ENCODE measurements at places on chromosomes 4 and X.
A peak's percentile ranks its signal among the peaks of the same experiment; 100 is the strongest.

- no peak for DNase-seq
Observed at GRCh38 chr4:74794382-74795010, at the start of gene BTC. Gene BTC, minus strand, starts transcription at chr4:74794523. Its CDS starts 198 bp downstream, at chr4:74794325.

GRCh38 chrX:15165832-15166231, 104.1 kb downstream of the ASB9 start:
- DNase-seq, result no peak

DNA sequence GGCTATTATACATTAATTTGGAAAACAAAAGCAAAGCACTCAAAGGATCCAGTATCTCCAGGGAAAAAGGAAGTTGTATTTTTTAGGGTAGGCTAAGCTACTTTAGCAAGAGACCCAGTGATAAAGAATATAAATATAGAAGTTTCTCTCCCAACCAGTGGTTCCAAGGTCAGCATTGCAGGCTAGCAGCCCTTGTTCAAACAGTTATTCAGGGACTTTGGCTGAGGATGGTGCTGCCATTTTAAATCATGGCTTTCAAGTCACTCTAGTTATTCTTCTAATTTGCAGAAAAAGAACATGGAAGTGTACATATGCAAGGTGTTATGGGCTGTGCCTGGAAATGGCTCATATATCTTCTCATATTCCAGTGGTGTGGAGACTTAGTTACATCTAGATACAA, 9.3 kb downstream of the SCOC start:
- no peak for DNase-seq

- DNase-seq, result no peak
Observed at GRCh38 chrX:19563746-19564145, 48.4 kb upstream of the MAP3K15 start.

GRCh38 chr4:185468999-185469398, 2.5 kb downstream of the CCDC110 start:
- no peak for DNase-seq

DNA sequence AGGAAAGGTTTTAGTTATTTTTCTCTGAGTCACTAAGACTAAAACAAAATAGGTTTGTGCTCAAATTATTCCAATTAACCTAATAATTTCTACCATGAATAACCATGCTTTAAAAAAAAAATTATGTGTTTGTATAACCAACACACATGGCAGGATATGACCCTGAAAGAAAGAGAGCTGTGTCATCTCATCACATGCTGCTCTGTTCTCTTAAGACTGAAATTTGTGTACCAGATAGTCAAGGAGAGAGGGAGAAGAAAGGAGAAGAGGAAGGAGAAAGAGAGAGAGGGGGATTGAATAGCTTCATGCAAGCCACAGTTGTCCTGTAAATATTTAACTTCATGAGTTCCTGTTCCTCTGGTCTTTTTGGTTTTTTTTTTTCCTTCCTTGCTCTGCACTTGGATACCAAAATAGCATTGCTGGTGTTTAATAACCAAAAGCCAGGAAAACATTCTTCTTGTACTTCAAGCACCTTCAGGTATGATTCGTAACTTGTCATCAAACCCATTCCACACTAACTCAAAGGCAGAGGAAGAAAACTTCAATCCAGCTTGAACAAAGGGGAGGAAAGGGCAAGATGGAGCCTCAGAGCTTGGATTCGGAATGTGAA, 6.4 kb upstream of the PROM1 start:
- no peak for DNase-seq

- no peak for DNase-seq
Observed at GRCh38 chr4:17884063-17884462, 73.3 kb downstream of the NCAPG start.

GRCh38 chrX:53128097-53128749, 34.3 kb downstream of the KANTR start:
- DNase-seq, result no peak

GRCh38 chrX:149630681-149631233, 835 bp downstream of the TMEM185A start:
- DNase-seq, result no peak

- DNase-seq, result no peak
Observed at GRCh38 chr4:122731676-122732075, 828 bp upstream of the BBS12 start.

DNA sequence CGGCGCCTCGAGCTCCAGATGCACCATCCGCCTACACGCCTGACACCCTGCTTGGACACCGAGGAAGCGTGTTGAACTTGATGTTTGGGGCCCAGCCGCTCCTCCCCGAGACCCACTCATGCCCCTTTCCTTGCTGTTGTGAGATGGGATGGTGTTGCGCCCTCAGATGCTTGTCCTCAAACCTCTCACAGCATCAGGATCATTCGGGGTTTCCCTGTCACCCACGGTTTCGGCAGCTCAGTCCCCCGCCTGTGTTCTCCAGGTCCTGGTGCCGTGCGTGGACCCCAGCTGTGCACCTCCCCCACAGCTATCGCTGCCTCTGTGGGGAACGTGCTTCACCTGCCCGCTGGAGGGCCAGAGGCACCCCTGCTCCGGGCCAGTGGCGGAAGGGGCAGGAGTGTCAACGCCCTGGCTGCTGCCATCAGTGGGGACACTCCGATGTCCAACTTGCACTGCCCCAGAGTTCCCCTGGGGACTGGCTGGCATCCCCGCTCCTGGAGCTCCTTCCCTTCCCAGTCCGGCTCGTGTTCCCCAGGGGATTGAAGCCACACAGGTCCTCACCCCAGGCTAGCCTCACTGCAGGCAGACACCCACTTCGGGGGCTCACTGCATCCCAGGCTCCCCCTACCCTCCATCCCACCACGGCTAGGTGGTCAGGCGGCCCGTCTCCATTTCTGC, 82.3 kb upstream of the ADRA2C start:
- no peak for DNase-seq

DNA sequence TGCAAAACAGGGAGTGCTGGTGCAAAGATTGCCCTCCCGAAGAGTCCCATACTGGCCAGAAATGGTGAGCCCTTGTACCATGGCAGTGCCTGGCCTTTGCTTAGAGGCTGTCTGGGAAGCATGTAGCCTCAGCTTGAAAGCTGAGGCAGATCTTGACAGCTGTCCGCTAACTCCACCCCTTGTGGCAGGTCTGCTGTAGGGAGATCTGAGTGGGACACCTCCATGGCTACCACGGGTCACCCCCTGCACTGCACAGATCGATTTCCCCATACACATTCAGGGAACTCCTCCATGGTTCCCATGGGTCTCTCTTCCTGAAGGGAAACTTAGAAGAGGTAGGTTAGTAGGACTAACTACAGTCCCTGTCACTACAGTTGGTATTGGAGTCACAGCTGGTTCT, 6.1 kb upstream of the ACOT9 start:
- no peak for DNase-seq

GRCh38 chr4:10395971-10396580, 61.1 kb downstream of the ZNF518B start:
- DNase-seq, result no peak

GRCh38 chr4:33395731-33396485, 2675.7 kb downstream of the PCDH7 start:
- no peak for DNase-seq

- DNase-seq, result peak; percentile 20
Observed at GRCh38 chr4:112702892-112703291, 65.9 kb downstream of the LARP7 start.

DNA sequence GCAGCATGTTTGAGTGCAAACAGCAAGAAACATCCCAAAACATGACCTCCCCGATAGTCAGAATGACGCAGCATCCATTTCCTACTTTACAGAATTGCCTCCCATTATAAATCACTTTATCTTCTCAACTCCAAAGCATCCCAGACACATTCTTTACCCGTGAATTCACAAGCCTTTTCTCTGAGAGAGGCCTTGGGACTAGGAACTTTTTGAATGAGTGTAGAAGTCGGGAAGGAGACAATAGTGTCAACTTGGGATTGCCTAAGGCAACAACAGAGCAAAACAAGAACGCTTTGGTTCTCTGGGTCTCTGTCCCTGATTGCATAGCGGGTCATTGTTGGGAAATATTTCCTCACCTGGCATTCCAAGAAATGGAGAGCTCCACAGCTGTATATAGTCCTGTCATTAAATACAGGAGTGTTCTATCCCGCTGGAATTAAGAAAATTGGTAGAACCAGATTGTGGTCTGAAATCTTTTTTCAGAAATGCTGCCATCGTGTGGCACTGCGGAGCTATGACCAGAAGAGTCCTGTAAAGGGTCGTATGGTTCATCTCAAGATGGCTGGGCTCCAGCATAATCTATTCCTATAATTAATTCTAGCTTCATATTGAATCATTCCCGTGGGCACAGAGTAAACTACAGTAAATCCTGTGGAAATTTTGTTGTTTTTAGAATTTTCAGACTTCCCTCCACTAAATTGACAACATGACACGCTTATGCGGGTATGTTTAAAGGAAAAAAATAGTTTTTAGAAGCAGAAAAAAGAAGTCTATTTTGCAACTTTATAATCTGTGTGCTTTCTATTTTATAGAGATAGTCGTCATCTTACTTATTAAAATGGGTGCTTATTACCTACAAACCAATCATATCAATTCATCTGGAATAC, 2.0 kb upstream of the SPP1 start:
- DNase-seq, result peak; percentile 59

DNA sequence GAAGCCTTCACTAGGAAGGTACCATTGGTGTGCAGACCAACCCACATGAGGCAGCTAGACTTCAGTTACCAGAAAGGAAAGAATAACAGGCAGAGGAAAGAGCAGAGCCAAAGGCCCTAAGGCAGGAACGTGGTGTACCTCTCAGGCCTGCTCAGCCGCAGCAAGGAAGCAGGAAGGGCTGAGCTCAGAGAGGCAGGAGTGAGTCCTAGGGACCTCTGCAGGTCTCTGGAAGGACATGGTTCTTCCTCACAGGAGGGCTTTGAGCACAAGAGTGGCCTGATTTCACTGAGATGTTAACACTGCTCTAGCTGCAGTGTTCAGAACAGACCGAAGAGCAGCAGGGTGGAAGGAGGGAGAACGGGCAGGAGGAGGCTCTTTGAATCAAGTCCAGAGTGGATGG, 124.6 kb downstream of the DCHS2 start:
- DNase-seq, result no peak

- no peak for DNase-seq
Observed at GRCh38 chrX:151563449-151563848, at the start of gene PASD1. Gene PASD1, plus strand, starts transcription at chrX:151563675. Its CDS starts 37,879 bp downstream, at chrX:151601554.

DNA sequence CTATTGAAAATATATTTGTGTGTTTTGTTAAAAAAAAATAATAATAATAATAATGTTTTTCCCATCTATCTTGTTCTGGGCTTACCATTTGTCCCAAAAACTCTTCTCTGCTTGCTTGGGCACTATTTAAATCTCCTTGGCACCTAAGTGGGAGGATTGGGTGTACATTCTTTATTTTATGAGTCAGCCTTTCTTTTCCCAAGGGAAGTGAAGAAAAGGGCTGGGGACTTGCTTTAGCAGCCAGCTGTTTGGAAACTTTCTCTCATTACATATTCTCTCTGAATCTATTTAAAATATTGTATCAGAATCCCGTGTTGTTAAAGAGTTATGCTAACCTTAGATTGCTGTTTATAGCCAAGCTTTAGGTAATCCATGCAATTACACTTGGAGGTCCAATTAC, 2332.4 kb downstream of the ARAP2 start:
- DNase-seq, result no peak

GRCh38 chr4:2798399-2799223, 5.7 kb downstream of the SH3BP2 start:
- DNase-seq, result no peak

DNA sequence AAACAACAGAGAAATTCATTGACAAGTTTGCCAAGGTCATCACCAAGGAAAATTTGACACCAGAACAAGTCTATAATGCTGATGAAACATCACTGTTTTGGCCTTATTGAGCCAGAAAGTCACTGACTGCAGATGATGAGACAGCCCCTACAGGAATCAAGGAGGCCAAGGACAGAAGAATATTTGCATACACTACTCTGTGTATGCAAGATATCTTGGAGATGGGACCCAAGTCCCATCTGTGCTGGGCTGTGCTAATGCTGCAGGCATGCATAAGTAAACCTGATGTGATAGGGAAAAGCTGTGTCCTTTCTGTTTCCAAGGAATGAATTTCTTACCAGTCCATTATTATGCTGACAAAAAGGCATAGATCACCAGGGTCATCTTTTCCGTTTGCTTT, 126.8 kb downstream of the PAPSS1 start:
- no peak for DNase-seq

DNA sequence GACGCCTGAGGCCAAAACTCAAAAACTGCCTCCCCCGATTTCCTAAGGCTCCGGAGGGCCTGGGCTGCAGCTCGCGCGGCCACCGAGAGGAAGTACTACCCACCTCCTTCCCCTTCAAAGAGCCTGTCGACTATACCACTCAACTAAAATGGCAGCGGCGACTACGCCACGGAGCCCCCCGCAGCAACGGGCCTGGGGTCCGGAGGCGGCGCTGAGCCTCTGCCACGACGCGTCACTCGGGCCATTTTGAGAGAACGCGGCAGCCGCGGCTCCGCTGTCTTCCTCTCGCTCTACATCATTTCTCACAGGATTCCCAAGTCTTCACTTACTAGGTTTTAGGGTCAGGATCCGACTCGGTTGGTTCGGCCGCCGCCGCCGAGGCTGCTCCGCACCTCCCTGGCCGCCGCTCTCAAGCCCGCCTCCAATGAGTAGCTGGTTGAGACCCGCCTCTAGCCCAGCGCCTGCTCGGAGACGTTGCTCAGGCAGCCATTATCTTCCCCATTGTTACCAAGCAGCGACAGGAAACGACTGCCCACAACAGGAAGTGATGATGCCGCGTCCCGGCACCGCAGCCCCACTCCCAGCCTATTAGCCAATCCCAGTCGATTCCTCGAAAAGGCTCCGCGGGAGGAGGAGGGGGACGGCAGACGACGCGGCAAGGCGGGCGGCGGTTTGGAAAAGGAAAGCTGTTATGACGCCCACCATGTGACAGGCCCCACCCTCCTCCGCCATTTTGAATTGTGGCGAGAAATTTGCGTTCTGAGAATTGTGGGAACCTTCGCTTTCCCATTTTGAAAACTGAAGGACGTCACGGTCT, at the start of gene RLIM:
Gene RLIM, minus strand, starts transcription at position 532 of the 817 bp plus-strand sequence. CDS start 18,647 bp downstream, outside the sequence.
- DNase-seq, result peak; percentile 83

GRCh38 chrX:106898462-106898861, 4.7 kb downstream of the RIPPLY1 start:
- DNase-seq, result no peak

Data from HS-27A (cell line).